Peyer's patch (tissue), 4 donors: ENCODE measurements at places on chromosomes 1 and 21. TPM values are rescaled to one million over a fixed set of nuclear protein-coding genes. Genes with fewer than 3 reads are reported as not detected.
A peak's percentile ranks its signal among the peaks of the same experiment; 100 is the strongest.

- DNase-seq = no peak
Measured at GRCh38 chr1:202208351-202208857, 14.8 kb downstream of the LGR6 start.

DNA sequence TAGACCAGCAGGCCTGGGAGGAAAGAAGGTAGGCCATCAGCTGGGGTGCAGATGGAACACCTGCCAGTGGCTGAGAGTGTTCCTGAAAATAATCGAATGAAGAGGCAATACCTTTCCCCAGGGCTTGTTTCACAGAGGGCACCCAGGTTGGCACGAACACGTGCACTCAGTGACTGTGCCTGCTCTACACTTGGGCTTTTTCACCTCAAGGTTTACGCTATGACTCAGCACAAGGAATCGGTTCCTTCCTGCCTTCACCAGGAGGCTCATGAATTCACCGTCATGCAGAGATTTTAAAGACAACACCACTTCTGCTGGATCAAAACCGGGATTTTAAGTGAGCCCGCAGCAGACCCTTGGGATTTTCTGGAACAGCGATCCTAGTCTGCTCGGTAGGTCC, 118.5 kb upstream of the ADAR start:
- DNase-seq = no peak

- no peak for DNase-seq
Measured at GRCh38 chr21:42677339-42678321, 24.2 kb downstream of the PDE9A start.

The LHX8 gene
- not detected for total RNA-seq

DNA sequence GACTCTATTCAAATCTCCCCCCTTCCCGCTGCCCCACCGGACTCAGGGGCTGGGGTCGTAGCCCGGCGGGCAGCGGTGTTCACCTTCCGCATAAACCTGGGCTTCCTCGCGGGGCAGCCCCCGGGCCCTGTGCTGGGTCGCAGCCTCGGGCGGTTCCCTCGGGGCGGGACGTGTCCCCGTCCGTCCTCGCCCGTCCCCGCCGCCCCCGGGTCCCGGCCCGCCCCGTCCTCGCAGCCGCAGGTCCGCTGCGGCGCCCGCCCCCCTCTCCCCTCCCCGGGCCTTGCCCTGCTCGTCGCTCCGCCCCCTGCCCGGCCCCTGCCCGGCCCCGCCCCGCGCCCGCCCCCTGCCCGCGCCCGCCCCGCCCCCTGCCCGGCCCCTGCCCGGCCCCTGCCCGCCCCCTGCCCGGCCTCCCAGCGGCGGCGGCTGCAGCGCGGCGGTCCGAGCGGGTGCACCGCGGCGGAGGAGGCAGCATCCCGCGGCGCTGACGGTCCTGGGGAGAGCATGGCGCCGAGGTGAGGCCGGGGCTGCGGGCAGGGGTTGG, at the start of gene COL18A1:
COL18A1 (plus strand) TSS at position 436 of the 541 bp plus-strand sequence; CDS start at position 502, 66 bp downstream.
- DNase-seq = peak; percentile 61

GRCh38 chr1:14597343-14598006, 1.0 kb upstream of the KAZN start:
- DNase-seq = no peak

DNA sequence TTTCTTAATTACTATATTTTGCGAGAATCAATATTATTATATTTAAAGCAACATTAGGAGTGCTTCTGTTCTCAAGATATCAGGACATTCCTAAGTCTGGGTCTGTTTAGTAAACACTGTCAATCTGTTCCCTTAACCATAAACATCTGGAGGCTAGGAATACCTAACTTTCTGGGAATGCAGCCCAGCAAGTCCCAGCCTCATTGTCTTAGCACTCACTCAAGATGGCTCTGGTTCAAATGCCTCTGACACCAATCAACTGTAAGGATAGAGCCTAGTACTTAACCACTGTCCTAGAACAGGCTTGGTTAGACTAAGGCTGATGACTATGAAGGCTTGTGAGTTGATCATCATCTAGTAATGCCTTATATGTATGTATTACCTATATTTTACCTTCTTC, 61.5 kb downstream of the TNN start:
- no peak for DNase-seq

- DNase-seq = no peak
Measured at GRCh38 chr1:210372931-210373627, 44.4 kb downstream of the HHAT start.

GRCh38 chr1:110380672-110381283, 10.0 kb downstream of the SLC16A4 start:
- DNase-seq = no peak

The IL19 gene
- total RNA-seq = not detected

DNA sequence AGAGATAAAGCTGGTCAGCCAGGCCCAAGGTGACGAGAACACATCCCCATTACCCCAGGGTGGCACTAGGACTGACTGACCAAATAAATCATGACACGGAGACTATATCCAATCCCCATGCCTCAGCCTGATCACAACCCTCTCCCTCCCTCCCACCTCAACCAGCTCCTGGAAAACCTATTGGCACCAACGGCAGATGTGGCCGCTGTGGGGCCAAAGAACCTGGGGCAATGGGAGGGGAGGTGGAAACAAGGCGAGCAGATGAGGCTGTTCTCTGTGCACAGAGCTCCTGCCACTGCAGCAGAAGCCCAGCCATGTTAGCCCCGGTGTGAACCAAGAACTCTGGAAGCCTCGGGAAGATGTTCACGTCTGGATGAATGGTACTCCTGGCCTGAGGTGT, 77.6 kb downstream of the CD247 start:
- DNase-seq = no peak

DNA sequence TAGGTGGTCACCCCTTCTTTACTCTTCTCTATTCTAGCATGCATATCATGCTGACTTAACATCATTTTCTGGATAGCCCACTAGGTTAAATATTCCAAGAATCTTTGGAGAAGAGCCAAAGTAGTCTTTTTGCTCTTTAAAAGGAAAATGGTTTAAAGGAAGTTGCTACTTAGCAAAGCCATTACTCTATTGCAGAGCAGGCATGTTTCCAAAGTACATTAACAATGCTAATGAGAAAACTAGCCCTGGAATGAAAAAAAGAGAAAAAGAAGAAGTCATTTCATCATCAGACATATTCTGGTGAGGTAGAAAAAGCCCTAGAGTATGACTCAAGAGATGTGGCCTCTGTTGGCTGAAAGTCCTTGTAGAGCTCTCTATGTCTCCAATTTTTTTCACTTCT, 74.0 kb downstream of the NUF2 start:
- no peak for DNase-seq

- DNase-seq = no peak
Measured at GRCh38 chr1:226041419-226041818, 21.1 kb upstream of the H3-3A start.

The PLA2G4A gene
- total RNA-seq = 7.0 TPM

The ATXN7L2 gene
- total RNA-seq = 12.7 TPM

The HEYL gene
- 0.95 TPM for total RNA-seq

The RUNX3 gene
- total RNA-seq = 2.1 TPM

- DNase-seq = no peak
Measured at GRCh38 chr21:32994305-32994704, 31.4 kb upstream of the OLIG2 start.
